ENCODE measurements at places on chromosomes 12 and 14.

GRCh38 chr12:71472441-71472911, 32.9 kb downstream of the LGR5 start:
- no peak for DNase-seq

- no peak for DNase-seq
Observed at GRCh38 chr14:58862416-58863160, 224.8 kb downstream of the DACT1 start.

DNA sequence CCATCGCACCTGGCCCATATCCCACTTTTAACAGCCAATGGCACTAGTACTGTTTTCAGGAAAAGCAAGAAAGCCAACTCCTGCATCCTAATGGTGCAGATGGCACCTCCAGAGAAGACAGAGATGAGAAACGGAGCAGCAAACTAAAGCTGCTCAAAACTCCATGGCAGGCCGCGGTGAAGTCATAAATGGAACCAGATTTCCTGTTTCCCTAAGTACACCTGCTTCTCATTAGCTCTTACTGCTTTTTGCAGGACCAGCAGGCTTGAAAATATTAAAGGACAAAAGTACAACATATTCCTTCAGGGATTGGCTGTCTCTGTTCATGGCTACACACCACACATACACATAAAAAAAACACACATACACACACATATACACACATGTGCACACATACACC, 36.7 kb upstream of the LGALS3 start:
- DNase-seq, result no peak

DNA sequence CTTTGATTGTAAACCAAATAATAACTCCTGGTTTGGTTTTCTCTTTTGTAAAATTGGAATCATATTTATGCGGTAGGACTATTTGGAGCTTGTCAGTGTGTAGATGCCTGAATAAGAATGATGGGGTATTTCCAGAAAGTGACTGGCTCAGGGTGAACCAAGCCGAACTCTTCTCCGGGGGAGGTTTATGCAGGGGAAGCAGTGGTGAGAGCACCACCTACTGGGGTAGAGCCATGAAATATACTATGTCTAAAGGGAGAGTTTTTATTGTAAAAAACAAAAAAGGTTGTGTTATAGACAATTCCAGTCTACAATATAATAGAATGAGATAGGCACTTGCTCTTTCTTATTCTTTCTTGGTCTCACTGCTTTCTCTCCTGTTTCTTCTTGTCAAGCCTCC, 222.9 kb upstream of the SLC16A7 start:
- DNase-seq, result no peak

- no peak for DNase-seq
Observed at GRCh38 chr14:65872536-65872935, 460.0 kb downstream of the FUT8 start.
